Central memory CD8-positive, alpha-beta T cell (primary cell): ENCODE measurements at places on chromosomes 11 and 22.
A peak's percentile ranks its signal among the peaks of the same experiment; 100 is the strongest.

DNA sequence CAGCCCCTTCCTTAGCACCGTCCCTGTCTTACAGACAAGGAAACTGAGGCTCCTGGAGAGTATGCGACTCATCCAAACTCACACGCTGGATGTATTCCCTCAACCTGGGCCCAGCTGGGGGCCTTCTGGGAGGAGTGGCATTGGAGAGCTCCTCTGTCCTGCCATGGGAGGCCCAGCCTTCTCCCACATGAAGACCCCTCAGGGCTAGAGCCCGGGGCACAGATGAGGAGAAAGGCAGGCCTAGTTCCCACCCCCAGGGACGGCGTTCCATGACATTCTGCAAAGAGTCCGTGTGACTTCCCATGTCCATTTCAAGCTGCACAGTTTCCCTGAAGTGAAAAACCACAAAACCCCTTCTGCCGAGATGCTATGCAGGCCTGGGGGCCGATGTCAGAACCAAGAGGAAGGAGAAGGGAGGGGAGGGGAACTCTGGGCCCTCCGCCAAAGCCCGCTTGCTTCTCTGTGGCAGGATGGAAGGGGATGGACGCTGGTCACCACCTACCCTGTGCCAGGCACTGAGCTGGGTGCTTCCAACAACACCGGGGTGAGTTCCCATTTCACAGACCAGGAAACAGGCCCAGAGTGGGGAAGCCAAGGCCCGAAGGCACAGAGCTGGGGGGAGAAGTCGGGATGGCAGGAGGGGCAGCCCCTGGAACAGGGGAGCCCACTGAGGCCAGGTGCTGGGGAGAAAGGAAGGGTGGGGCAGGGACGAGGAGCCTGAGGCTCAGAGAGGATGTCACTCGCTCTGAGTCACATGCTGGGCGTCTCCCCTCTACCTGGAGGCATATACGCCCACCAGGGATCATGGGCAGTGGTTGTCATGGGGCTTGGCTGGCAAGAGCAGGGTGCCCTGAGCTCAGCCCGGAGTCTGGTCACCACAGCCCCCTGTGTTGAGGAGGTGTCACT lies 15.7 kb downstream of the RAC2 start:
- peaks cover 84% of the 10 kb centered on the region for H3K4me1 ChIP-seq
- H3K36me3 ChIP-seq, result peaks cover 69% of the 10 kb centered on the region
- no peaks in the 10 kb centered on the region for H3K27me3 ChIP-seq

- H3K27me3 ChIP-seq, result no peaks in the 10 kb centered on the region
- no peak overlapping the region for H3K27ac ChIP-seq
- H3K4me1 ChIP-seq, result peaks cover 13% of the 10 kb centered on the region
- H3K36me3 ChIP-seq, result peaks cover 4% of the 10 kb centered on the region
- H3K4me3 ChIP-seq, result no peak overlapping the region
- DNase-seq, result no peak
Observed at GRCh38 chr11:62501432-62501891, 45.1 kb downstream of the AHNAK start.

- H3K36me3 ChIP-seq, result no peaks in the 10 kb centered on the region
- H3K4me3 ChIP-seq, result no peak overlapping the region
- H3K4me1 ChIP-seq, result peaks cover 16% of the 10 kb centered on the region
- H3K27me3 ChIP-seq, result no peaks in the 10 kb centered on the region
- H3K27ac ChIP-seq, result no peak overlapping the region
Observed at GRCh38 chr11:122765487-122766131, 72.7 kb upstream of the CRTAM start.

DNA sequence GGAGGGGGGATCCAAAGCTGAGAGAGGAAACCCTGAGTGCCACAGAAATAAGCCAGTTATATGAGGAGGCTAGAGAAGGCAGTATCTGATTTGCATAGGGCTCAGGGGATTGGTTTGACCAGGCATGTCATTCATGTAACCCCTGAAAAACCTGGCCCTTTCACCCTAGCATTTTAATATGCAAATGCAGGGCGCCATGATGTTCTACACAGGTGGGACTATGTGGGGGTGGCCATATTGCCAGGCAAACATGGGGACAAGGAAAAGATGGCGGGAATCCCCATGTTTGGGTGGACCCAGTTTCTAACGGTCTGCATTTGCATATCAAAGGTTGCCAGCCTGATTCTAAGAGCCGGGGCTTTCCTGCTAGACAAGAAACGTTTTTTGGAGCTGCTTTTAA lies 27.2 kb downstream of the CSF2RB start:
- H3K36me3 ChIP-seq, result peaks cover 2% of the 10 kb centered on the region
- H3K4me1 ChIP-seq, result no peaks in the 10 kb centered on the region
- no peak overlapping the region for H3K4me3 ChIP-seq
- peaks cover 87% of the 10 kb centered on the region for H3K27me3 ChIP-seq

DNA sequence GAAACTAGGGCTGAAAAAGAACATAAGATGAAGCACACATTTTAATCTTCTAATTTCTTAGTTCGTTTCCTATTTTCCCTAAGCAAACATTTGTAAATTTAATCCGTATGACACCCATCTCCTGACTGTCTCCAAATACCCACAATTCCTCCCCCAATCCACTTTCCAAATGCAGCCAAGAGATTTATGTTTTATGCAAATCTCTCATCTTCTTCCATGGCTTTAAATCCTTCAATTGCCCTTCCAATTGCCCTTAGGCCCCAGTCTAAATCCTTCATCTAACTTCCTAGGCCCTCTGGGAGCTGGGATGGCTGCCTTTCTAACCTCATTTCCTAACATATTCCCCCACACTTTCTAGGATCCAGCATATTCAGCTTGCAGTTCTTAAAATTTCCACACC lies 18.0 kb upstream of the POU2AF1 start:
- H3K27me3 ChIP-seq, result peaks cover 30% of the 10 kb centered on the region
- peaks cover 3% of the 10 kb centered on the region for H3K36me3 ChIP-seq
- no peak for DNase-seq
- no peaks in the 10 kb centered on the region for H3K4me1 ChIP-seq
- H3K4me3 ChIP-seq, result no peak overlapping the region

GRCh38 chr11:76493626-76494539 lies 49.1 kb downstream of the EMSY start:
- no peak for DNase-seq
- H3K27me3 ChIP-seq, result no peaks in the 10 kb centered on the region
- peaks cover 5% of the 10 kb centered on the region for H3K36me3 ChIP-seq

- no peaks in the 10 kb centered on the region for H3K27me3 ChIP-seq
- no peak overlapping the region for H3K4me3 ChIP-seq
- H3K36me3 ChIP-seq, result peaks cover 1% of the 10 kb centered on the region
- no peak for DNase-seq
- no peak overlapping the region for H3K27ac ChIP-seq
Observed at GRCh38 chr11:87212891-87213290, 175.2 kb downstream of the TMEM135 start.

DNA sequence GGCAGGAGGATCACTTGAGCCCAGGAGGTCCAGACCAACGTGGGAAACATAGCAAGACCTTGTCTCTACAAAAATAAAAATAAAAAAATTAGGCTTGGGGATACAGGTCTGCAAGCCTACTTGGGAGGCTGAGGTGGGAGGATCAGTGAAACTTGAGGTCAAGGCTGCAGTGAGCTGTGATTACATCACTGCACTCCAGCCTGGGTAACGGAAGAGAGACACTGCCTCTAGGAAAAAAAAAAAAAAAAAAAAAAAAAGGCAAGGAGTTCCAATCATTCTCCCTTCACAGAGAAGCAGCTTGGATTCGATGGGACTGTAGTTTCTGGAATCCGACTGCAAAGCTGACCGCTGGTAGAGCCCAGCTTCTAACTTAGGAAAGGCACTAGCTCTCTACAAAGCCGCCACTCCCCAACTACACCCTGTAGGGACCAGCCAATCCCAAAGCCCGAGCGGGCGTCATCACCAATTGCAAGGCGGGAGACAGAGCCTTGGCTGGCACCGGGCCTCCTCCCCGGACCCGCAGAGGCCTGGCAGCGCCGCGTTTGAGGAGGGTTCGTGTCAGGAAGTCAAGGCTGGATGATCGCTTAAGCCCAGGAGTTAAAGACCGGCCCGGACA lies 716 bp upstream of the DDB2 start:
- H3K4me3 ChIP-seq, result peak overlapping the region; percentile 97
- no peaks in the 10 kb centered on the region for H3K27me3 ChIP-seq
- peaks cover 15% of the 10 kb centered on the region for H3K36me3 ChIP-seq
- peaks cover 35% of the 10 kb centered on the region for H3K4me1 ChIP-seq
- peak overlapping the region; percentile 99 for H3K27ac ChIP-seq

GRCh38 chr11:77114089-77114463 lies 11.4 kb downstream of the OMP start:
- H3K4me3 ChIP-seq, result no peak overlapping the region
- H3K4me1 ChIP-seq, result no peaks in the 10 kb centered on the region
- no peaks in the 10 kb centered on the region for H3K27me3 ChIP-seq
- H3K36me3 ChIP-seq, result no peaks in the 10 kb centered on the region
- DNase-seq, result no peak

GRCh38 chr11:1354125-1354938 lies 35.4 kb upstream of the BRSK2 start:
- no peaks in the 10 kb centered on the region for H3K4me1 ChIP-seq
- H3K27ac ChIP-seq, result no peak overlapping the region
- no peaks in the 10 kb centered on the region for H3K36me3 ChIP-seq
- H3K27me3 ChIP-seq, result peaks cover 35% of the 10 kb centered on the region

DNA sequence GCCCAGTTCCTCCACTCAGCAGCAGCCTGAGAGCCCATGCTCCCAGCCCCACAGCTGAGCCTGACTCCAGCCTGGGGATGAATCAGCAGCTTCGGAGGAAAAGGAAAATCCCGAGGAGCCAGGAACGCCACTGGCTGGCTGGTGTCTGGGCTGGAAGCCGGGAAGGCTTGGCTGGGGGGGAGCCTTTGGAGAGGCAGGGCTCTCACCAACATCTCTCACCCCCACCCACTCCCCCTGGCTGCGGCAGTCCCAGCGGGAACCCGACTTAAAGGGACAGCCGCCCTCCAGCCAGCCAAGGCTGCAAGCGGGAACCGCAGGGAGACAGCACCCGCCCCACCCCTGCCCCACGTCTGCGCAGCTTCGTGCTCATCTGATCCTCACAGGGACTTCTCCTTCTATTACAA lies 28.4 kb downstream of the KIAA0930 start:
- no peaks in the 10 kb centered on the region for H3K27me3 ChIP-seq
- no peak for DNase-seq
- no peak overlapping the region for H3K4me3 ChIP-seq
- no peak overlapping the region for H3K27ac ChIP-seq
- H3K36me3 ChIP-seq, result peaks cover 6% of the 10 kb centered on the region

DNA sequence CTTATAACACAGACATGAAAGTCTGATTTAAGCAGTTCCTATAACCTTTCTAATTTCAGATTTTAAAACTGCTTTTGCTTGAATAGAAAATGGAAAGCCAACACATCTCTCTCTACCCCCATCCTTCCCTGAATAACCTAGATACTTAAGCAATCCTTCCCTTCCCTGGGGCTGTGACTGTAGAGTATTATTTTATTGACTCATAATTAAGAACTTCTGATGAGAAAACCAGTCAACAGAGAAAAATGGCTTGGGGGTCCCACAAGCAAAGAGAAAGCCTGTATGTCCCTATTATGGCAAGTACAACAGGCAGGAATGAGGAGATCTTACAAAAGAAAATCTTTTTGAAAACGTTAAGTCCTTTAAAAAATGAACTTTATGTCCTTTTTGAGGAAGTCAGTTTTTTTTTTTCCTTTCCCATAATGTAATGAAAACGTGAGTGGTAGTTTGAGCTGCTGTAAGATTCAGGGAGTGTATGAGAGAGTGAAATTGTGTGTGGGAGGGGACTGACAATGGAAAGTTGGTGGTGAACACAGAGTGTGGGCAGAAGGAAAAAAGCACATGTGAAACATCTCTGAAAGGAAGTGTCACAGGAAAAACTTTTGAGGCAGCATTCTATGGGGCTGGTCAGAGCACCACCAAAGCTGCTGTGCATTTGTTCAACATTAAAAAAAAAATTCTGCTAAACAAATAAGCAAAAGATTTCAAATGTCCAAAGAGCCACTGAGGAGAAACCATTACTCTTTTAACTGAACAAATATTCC lies 154.6 kb downstream of the MAML2 start:
- H3K36me3 ChIP-seq, result no peaks in the 10 kb centered on the region
- H3K4me3 ChIP-seq, result peak overlapping the region; percentile 2
- DNase-seq, result no peak
- H3K27ac ChIP-seq, result peak overlapping the region; percentile 59
- H3K27me3 ChIP-seq, result no peaks in the 10 kb centered on the region
- H3K4me1 ChIP-seq, result peaks cover 40% of the 10 kb centered on the region

DNA sequence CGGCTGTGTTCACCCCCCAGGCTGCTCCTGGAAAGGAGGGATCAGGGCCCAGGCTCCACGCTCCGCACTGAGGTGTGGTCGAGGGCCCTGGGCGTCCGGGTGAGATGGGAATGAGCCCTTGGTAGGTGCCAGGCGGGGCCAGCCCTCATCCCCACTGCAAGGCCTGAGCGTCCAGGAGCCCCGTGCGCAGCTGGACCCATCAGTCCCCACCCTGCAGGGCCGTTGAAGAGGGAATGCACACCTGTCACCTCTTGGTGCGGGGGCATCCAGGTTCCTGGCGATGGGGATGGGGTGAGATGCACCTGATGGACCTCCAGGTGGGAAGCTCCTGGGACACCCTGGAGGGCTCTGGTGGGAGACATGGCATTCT lies 72.2 kb downstream of the KCNQ1 start:
- H3K4me3 ChIP-seq, result no peak overlapping the region
- H3K27ac ChIP-seq, result no peak overlapping the region
- no peaks in the 10 kb centered on the region for H3K27me3 ChIP-seq
- peak; percentile 9 for DNase-seq

DNA sequence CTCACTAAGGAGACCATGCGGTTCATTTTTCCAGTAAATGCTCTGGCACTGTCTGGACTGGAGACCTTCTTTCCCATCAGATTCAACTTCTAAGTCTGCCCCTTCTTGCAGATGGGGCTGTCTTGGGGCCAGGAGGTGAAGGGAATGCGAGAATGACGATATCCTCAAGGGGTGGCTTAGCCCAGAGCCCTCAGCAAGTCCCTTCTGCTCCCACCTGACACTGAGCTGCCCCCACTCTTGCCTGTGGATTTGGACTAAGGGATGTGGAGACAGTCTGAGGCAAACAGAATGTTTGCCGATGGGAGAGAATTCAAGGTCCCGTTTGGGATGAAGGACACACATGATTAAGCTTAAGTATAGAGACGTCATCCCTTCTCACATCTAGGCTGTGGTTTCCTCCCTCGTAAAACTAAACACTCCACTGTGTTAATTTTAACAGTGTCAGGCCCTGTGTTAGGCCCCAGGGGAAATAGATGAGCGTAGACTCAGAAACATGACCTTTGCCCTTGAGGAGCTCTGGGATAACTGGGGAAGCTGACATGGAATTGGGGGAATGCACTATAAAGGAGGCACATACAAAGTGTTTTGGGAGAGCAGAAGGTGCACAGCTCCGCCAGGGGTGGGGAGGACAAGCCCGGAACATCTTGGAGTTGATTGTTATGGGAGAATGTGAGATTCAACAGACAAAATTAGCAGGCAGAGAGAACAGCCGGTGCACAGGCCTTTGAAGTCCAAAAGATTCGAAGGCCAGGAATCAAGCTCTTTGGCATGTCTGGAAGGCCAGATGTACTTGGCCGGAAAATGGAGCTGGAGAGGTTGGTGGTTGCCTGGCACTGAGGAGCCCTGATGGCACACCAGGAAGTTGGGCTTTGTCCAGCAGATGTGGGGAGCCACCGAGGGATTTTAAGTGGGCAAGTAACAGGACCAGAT lies 71.6 kb downstream of the ST3GAL4 start:
- H3K36me3 ChIP-seq, result peaks cover 5% of the 10 kb centered on the region
- DNase-seq, result no peak
- H3K27ac ChIP-seq, result peak overlapping the region; percentile 41
- H3K4me3 ChIP-seq, result no peak overlapping the region
- H3K4me1 ChIP-seq, result no peaks in the 10 kb centered on the region
- no peaks in the 10 kb centered on the region for H3K27me3 ChIP-seq
